ENCODE measurements at places on chromosomes 1 and 21.

DNA sequence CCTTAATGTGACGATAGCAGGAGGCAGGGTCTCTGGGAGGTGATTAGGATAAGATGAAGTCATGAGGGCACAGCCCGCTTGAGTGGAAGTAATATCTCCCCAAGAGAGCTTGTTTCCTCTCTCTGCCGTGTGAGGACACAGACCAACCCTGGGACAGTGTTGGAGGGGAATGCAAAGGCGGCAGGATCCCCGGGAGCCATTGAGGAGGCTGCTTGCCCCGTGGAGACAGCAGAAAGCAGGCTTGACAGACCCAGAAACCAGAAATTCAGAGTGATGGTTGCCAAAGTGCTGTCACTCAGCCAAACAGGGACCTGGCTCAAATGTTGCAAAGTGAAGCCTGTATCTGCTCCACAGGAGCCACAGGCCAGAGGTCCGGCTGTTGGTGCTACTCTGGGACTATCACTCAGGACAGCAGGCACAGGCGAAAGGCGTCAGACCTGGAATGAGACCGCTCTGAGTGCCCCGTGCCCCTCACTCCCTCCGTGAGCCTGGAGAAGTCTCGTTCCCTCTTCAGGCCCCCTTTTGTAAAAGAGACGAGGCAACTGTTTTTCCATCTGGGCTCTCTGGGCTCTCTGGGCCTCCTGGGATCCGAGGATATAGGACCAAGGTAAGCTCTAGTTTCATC is 96.6 kb upstream of the VANGL1 start:
- H3K27ac ChIP-seq, result no peak overlapping the region
- H3K27me3 ChIP-seq, result no peaks in the 10 kb centered on the region
- DNase-seq, result no peak
- no peaks in the 10 kb centered on the region for H3K4me1 ChIP-seq

- H3K27ac ChIP-seq, result peak overlapping the region; percentile 12
- H3K4me1 ChIP-seq, result peaks cover 4% of the 10 kb centered on the region
- peaks cover 91% of the 10 kb centered on the region for H3K36me3 ChIP-seq
- no peaks in the 10 kb centered on the region for H3K27me3 ChIP-seq
Observed at GRCh38 chr1:182869241-182869666, 30.1 kb downstream of the DHX9 start.

GRCh38 chr1:32798679-32799416 is 18.3 kb downstream of the YARS1 start:
- peaks cover 43% of the 10 kb centered on the region for H3K4me1 ChIP-seq
- H3K27ac ChIP-seq, result peak overlapping the region; percentile 99
- H3K36me3 ChIP-seq, result peaks cover 67% of the 10 kb centered on the region
- peak overlapping the region; percentile 68 for H3K4me3 ChIP-seq
- H3K27me3 ChIP-seq, result no peaks in the 10 kb centered on the region

DNA sequence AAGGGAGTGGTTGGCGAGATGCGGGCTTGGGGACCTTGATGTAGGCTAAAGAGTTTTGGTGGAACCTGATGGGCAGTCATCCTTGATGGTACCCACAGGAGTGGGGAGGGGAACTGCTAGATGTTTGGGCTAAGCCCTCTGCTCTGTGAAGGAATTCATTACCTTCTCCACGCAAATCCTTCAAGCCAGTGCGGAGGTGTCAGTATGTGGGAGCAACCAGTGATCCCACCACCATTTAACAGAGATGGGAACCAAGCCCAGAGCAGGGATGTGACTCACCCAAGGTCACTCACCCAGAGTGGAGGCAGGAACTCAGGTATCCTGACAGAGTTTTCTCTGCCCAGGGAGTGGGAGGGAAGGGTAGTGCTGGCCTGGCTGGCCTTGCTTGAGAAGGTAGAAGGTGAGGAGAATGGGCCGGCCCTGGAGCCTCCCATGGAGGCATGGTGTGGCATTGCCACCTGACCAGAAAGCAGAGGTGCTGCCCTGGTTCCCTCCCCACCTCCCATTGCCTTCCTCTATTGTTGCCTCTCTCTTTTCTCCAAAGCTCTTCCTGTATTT is 51.2 kb upstream of the STUM start:
- no peaks in the 10 kb centered on the region for H3K36me3 ChIP-seq
- no peaks in the 10 kb centered on the region for H3K4me1 ChIP-seq
- H3K27ac ChIP-seq, result no peak overlapping the region
- peaks cover 15% of the 10 kb centered on the region for H3K27me3 ChIP-seq
- no peak overlapping the region for H3K4me3 ChIP-seq
- DNase-seq, result no peak

GRCh38 chr1:36523230-36523495 is 40.5 kb upstream of the CSF3R start:
- no peak for DNase-seq
- H3K27me3 ChIP-seq, result no peaks in the 10 kb centered on the region
- peaks cover 2% of the 10 kb centered on the region for H3K4me1 ChIP-seq
- no peaks in the 10 kb centered on the region for H3K36me3 ChIP-seq
- no peak overlapping the region for H3K27ac ChIP-seq

DNA sequence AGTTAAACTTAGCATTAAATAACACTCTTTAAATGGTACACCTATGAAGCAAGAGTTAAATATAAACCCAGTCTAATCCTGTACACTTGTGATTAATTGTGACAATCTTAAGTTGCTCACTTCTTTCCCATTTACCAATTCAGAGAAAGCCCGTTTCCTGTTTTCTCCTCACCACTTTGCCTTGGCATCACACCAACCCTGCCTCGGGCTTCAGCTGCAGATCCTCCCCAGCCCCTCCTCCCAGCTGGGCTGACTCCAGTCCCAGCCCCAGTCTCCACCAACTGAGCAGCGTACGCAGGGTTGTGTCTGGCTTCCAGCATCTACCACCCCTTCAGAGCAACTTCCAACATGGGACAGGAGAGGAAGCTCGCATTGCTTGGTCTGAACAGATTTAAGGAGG is 4.1 kb downstream of the PYCR2 start:
- no peak overlapping the region for H3K4me3 ChIP-seq
- H3K27me3 ChIP-seq, result no peaks in the 10 kb centered on the region
- no peak overlapping the region for H3K27ac ChIP-seq
- peaks cover 27% of the 10 kb centered on the region for H3K4me1 ChIP-seq
- peaks cover 56% of the 10 kb centered on the region for H3K36me3 ChIP-seq
- DNase-seq, result no peak

DNA sequence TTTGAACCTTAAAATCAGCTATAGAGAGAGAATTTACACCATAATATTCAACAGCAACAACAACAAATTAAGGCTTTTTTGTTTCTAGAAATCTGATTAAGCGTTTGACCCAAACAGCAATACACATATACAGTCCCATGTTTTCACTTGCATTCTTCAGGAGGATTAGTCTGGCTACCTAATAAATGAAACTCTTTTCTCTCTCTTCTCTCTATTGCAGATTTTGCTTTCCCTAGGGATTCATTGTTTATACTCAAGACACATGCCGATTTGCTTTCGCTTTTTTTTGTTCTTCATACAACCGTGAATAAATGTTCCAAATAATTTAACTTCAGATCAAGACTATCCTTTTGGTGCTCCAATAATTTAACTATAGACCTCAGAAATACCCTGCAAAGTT is 162.4 kb upstream of the PTBP2 start:
- no peak for DNase-seq
- no peaks in the 10 kb centered on the region for H3K4me1 ChIP-seq
- no peaks in the 10 kb centered on the region for H3K36me3 ChIP-seq
- H3K27ac ChIP-seq, result no peak overlapping the region

DNA sequence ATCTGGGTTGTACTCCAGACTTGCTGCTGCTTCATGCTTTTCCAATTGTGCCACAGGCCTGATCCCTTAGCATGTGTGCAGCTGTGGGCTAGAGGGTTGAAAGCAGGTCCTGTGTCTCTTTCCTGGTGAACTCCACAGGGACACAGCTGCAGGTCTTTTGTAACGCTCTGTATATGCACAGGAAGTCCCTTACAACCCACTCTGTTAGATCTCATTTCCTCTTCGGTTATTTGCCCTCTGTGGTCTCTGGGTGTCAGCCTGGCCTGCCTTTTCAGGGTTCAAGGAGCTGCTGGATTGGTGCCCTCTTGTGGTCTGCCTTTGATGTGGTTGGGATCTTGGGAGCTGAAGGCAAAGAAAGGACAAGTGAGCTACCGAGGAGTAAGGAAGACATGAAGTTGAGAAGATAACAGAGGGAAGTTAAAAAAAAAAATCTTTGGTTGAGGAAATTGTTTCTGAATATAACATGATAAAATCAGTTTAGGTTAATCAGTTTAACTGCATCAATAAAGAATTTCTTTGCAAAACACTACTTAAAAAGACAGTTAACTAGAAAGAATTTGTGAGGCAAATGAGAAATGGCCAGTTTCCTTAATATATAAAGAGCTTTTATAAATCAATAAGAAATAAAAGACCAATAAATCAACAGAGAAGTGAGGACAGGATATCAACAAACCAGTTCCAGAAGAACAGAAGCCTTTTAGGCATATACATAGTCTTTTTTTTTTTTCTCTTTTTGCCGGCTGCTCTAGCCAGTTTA is 44.1 kb downstream of the UCK2 start:
- H3K36me3 ChIP-seq, result peaks cover 29% of the 10 kb centered on the region
- peak overlapping the region; percentile 66 for H3K4me3 ChIP-seq
- H3K4me1 ChIP-seq, result peaks cover 62% of the 10 kb centered on the region
- H3K27ac ChIP-seq, result peak overlapping the region; percentile 81

DNA sequence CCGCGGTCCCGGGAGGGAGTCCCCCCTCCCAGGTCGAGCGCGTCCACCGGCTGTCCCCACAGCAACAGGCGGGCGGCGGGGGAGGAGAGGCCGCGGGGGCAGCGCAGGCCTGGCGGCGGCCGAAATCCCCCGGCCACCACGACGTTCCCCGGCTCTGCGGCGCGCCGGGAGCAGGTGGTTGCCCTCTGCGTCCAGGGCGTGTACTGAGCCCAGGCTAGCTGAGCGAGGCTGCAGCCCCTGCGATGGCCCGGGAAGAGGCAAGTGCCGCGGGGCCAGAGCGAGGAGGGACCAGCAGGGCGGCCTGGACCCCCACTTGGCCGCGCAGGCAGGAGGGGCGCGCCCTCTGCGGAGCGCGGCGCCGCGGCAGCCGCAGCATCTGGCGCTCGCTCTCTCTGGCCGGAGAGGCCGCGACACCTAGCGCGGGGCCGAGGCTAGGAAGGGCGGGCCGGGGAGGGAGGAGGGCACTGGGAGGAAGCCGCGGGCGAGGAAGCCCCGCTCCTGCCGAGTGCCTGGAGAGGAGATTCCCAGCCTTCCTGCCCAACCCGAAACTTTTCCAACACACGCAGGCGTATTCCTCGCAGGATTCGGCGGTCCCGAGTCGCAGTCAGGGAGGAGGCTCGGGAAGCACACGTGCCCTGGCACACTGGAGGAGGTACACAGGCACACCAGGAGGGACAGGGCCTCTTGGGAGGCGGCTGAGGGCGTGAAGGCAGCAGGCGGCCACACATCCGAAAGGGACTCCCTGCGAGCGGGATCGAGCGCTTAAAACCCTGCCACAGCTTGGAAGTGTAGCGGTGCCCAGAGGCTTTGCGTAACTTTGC is 4.9 kb upstream of the PROX1 start:
- no peak overlapping the region for H3K4me3 ChIP-seq
- DNase-seq, result no peak
- no peak overlapping the region for H3K27ac ChIP-seq
- H3K36me3 ChIP-seq, result peaks cover 3% of the 10 kb centered on the region
- peaks cover 13% of the 10 kb centered on the region for H3K4me1 ChIP-seq
- peaks cover 91% of the 10 kb centered on the region for H3K27me3 ChIP-seq

DNA sequence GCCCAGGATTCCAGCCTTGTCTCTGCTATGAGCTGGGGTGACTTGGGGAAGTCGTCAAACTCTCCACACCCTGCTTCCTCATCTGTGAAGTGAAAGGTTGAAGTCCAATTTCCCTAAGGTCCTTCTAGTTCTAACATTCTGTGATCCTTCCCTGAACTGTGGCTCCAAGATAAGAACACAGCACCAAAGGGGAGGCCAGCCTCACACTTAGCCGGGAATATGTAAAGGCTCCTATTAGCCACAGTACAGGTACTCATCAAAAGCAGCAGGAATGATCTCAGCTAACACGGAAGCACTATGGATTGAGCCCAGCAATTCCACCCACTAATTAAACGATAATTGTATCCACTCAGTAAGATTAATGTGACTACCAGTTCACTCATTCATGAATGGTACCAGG is 4.0 kb downstream of the SLC30A10 start:
- H3K4me3 ChIP-seq, result no peak overlapping the region
- peaks cover 32% of the 10 kb centered on the region for H3K27me3 ChIP-seq
- no peak overlapping the region for H3K27ac ChIP-seq
- DNase-seq, result no peak
- H3K4me1 ChIP-seq, result peaks cover 9% of the 10 kb centered on the region

GRCh38 chr1:15308621-15309027 is 61.6 kb downstream of the FHAD1 start:
- no peak overlapping the region for H3K4me3 ChIP-seq
- H3K27me3 ChIP-seq, result peaks cover 7% of the 10 kb centered on the region
- H3K27ac ChIP-seq, result no peak overlapping the region
- H3K4me1 ChIP-seq, result no peaks in the 10 kb centered on the region
- no peaks in the 10 kb centered on the region for H3K36me3 ChIP-seq
- no peak for DNase-seq

DNA sequence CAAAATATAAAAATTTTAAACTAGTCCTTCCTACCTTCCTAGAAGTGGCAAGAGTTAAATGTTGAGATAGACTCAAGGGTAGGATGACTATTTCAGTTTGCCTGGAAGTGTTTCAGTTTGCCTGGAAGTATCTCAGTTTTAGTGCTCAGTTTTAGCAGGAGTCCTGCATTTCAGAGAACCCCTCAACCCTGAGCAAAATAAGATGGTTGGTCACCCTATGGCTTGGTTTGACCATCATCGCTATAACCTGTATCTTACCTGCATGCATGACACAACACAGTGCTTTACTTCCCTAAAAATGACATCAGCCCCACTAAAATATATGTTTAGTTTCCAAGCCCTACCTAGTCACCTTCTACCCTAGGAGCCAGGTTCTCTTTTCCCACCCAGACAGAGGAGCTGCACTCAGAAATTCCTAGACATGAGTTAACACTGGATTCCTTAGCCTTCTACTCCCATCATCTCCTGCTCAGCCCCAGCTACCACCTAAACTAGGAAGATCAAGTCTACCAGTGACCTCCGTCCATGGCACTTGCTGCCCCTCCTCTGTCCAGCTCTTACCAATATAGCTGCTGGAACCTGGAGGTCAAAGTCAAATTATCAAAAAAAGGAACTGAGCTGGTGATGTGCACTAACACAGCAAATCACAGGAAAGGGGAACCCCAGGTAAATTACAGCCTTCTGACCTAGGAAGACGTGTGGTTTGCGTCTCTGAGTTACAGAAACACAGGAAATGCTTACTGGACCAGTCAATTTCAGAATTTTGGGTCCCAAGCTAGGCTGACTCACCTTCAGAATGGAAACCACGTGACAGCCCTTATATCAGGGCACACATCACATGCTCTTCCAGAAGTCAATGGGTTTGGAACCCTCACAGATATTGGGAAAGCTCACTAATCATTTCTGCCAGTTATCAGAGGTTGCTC is 2.2 kb upstream of the G0S2 start:
- peak overlapping the region; percentile 82 for H3K27ac ChIP-seq
- peak overlapping the region; percentile 51 for H3K4me3 ChIP-seq
- peak; percentile 22 for DNase-seq
